ENCODE measurements at places on chromosomes 11 and 22.
A peak's percentile ranks its signal among the peaks of the same experiment; 100 is the strongest.

DNA sequence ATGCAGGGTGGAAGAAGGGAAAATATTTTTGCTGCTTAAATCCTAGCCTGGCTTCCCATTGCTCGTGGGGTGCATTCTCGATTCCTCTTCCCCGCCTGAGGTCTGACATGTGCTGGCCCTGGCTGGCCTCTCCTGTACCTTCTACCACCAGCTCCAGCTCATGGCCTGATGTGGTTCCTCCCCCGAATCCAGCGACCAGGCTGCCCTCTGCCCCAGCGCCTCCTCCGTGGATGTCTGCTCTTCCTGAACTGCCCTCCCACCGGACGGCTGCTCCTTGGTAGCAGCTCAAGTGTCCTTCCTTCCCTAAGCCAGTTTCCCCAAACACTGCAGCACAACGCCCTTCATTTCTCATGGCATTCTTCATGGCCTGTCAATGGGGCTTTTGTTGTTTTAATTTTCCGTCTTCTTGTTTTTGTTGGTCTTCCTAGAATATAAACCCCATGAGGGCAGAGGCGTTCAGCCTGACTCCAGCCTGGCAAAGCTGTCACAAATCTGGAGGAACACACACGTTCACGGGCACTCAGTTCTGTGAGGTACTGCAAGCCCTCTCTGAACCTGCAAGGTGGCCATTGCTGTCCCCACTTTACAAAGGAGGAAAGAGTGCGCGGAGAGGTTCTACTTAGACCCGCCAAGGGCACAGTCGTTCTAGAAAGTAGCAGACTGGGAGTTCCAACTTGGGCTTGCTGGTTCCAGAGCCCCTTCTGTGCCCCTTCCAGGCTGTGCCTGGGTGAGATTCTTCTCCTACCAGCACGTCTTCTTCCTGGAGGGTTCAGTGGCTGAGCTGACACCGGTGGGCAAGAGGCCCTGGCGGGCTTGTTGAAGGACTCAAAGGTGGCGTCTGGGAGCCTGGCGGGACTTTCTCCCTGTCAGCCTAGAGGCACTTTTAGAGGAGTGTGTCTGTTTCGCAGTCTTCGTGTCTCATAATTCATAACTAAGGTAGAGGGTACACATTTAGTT lies 953 bp upstream of the LRP5 start:
- H3K36me3 ChIP-seq, result no peaks in the 10 kb centered on the region
- peak overlapping the region; percentile 84 for H3K27ac ChIP-seq
- no peak for DNase-seq
- H3K27me3 ChIP-seq, result no peaks in the 10 kb centered on the region

GRCh38 chr11:73029403-73029802 lies 112.7 kb downstream of the FCHSD2 start:
- H3K27me3 ChIP-seq, result no peaks in the 10 kb centered on the region
- no peak overlapping the region for H3K4me3 ChIP-seq
- H3K36me3 ChIP-seq, result no peaks in the 10 kb centered on the region

GRCh38 chr11:77082838-77083565 lies 16.2 kb downstream of the CAPN5 start:
- H3K4me3 ChIP-seq, result no peak overlapping the region
- no peaks in the 10 kb centered on the region for H3K27me3 ChIP-seq
- no peaks in the 10 kb centered on the region for H3K36me3 ChIP-seq
- H3K27ac ChIP-seq, result no peak overlapping the region

GRCh38 chr22:48314073-48314472 lies 1513.6 kb downstream of the BRD1 start:
- no peaks in the 10 kb centered on the region for H3K4me1 ChIP-seq
- no peaks in the 10 kb centered on the region for H3K36me3 ChIP-seq
- DNase-seq, result no peak
- H3K27ac ChIP-seq, result no peak overlapping the region
- H3K27me3 ChIP-seq, result no peaks in the 10 kb centered on the region

DNA sequence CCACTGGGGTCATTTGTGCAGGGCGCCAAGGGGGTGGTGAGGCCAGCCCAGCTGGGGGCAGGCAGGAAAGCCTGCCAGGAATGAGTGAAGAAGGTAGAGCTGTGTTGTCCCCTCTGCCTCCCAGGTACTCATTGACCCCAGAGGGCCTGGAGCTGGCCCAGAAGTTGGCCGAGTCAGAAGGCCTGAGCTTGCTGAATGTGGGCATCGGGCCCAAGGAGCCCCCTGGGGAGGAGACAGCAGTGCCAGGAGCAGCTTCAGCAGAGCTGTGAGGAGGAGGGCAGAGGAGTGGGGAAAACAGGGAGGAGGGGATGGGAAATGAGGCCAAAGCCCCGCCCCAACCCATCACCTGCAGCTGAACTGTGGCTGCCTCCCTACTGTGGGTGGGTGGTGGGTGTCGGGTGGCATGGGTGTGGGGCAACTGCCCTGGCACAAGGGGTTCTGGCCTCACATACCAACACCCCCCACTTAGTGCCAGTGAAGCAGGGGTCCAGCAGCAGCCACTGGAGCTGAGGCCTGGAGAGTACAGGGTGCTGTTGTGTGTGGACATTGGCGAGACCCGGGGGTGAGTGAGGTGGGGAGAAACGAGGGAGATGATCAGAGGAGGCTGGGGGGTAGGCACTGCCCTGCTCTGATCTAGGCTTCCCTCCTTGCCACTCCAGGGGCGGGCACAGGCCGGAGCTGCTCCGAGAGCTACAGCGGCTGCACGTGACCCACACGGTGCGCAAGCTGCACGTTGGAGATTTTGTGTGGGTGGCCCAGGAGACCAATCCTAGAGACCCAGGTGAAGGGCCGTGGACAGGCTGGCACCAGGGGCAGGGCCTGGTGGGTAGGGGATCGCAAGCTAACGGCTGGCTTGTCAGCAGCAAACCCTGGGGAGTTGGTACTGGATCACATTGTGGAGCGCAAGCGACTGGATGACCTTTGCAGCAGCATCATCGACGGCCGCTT lies 3.0 kb downstream of the MUS81 start:
- H3K27me3 ChIP-seq, result no peaks in the 10 kb centered on the region
- H3K4me3 ChIP-seq, result no peak overlapping the region
- no peak for DNase-seq
- peaks cover 28% of the 10 kb centered on the region for H3K4me1 ChIP-seq
- peaks cover 2% of the 10 kb centered on the region for H3K36me3 ChIP-seq

GRCh38 chr22:47355388-47355725 lies 592.9 kb downstream of the TBC1D22A start:
- no peaks in the 10 kb centered on the region for H3K27me3 ChIP-seq
- DNase-seq, result no peak
- no peaks in the 10 kb centered on the region for H3K36me3 ChIP-seq

- H3K4me3 ChIP-seq, result no peak overlapping the region
- H3K27me3 ChIP-seq, result no peaks in the 10 kb centered on the region
- H3K36me3 ChIP-seq, result no peaks in the 10 kb centered on the region
- no peak for DNase-seq
These were observed 211.4 kb downstream of the AASDHPPT start for GRCh38 chr11:106288822-106289387.

DNA sequence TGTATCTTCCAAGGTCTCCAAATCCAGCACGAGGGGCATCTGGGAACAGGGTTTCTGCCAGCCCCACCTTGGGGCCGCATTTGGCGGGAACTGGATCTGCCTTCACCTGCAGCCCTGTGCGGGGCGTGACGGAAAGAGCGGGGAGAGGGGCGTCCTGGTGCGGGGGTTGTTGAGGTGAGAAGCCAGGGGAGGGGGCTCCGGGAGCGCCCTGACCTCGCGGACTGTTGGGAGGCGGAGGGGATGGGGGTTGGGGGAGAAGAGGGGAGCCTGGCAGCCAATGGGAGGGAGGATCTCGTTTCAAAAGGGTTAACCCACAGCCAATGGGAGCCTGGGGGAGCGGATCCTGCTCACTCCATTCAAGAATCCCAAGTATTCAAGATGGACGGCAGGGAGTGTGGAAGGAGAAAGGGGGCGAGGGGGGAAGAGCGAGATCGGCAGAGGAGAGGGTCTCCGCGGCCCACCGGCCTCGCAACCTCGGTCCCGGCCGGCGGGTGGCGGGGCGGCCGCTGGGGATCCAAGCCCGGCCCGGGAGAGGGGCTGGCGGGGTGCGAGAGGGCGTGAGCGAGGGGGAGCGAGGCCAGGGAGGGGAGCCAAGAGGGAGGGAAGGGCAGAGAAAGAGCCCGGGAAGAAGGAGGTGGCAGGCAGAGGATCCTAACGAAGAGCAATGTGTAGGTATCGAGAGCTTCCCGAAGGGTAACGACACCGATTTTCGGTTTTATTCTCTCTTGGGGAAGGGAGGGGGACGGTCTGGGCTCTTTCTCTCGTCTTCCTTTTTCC lies 11.5 kb downstream of the YPEL4 start:
- DNase-seq, result no peak
- peaks cover 19% of the 10 kb centered on the region for H3K4me1 ChIP-seq
- H3K27me3 ChIP-seq, result no peaks in the 10 kb centered on the region
- H3K27ac ChIP-seq, result peak overlapping the region; percentile 83
- H3K4me3 ChIP-seq, result peak overlapping the region; percentile 91

DNA sequence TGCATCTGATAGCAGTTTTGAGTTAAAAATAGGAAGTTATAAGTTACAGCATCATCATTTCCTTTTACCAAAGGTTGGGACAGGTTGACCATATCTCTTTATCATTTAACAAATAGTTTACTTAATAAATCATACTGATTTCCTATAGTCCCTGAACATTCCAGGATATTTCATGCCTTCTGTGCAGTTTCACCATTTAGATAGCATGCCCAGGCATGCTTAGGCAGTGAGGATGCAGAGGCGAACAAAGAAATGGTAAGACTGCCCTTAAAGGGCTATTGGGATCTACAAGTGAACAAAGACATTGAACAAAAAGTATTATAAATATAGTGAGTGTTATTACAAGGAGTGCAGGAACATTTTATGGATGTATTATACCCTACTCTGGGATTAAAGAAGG lies 96.4 kb downstream of the PRMT3 start:
- H3K4me3 ChIP-seq, result no peak overlapping the region
- no peaks in the 10 kb centered on the region for H3K4me1 ChIP-seq
- DNase-seq, result no peak
- H3K36me3 ChIP-seq, result 0 out of 2 replicates have a peak, but pooled peaks cover 4% of the 10 kb centered on the region
- no peak overlapping the region for H3K27ac ChIP-seq

GRCh38 chr11:117584056-117584830 lies 212.8 kb downstream of the DSCAML1 start:
- no peak for DNase-seq
- no peaks in the 10 kb centered on the region for H3K4me1 ChIP-seq
- H3K27me3 ChIP-seq, result peaks cover 20% of the 10 kb centered on the region
- no peak overlapping the region for H3K27ac ChIP-seq
- no peak overlapping the region for H3K4me3 ChIP-seq

DNA sequence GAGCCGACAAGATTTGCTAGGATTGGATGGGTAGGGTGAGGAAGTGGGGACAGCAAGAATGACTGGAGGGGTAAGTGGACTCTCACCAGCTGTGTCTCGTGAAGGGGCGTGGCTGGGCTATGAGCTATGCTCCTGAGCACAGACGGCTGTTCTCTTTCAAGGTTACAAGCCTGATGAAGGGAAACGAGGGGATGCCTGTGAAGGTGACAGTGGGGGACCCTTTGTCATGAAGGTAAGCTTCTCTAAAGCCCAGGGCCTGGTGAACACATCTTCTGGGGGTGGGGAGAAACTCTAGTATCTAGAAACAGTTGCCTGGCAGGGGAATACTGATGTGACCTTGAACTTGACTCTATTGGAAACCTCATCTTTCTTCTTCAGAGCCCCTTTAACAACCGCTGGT lies 19.9 kb downstream of the F2 start:
- no peak for DNase-seq
- H3K36me3 ChIP-seq, result peaks cover 12% of the 10 kb centered on the region
- H3K4me3 ChIP-seq, result no peak overlapping the region
- H3K4me1 ChIP-seq, result no peaks in the 10 kb centered on the region

DNA sequence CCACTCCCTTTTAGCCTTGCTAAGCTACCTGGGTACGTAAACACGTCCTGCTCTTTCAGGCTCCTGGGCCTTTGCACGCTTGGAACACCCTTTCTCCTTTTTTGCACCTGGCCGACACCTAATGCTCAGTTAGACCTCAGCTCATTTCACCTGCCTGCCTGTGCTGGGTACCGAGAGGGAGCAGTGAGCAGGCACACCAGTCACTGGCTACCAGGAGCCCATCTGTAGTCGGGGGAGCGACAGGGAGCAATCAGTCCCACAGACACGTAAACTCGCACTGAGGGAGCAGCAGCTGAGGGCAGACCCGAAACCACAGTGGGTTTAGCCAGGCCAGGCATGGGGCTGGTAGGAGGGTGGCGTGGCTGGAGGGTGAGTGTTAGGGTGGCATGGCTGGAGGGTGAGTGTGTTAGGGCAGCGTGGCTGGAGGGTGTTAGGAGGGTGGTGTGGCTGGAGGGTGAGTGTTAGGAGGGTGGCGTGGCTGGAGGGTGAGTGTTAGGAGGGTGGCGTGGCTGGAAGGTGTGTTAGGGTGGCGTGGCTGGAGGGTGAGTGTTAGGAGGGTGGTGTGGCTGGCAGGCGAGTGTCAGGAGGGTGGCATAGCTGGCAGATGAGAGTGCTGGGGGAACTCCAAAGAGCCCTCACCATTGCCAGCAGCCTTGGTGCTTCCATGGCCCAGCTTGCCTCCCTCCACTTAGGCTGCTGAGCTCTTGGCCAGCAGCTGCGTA lies 6.4 kb upstream of the GTSE1 start:
- no peaks in the 10 kb centered on the region for H3K27me3 ChIP-seq
- no peaks in the 10 kb centered on the region for H3K36me3 ChIP-seq
- DNase-seq, result no peak
- no peak overlapping the region for H3K4me3 ChIP-seq
- H3K4me1 ChIP-seq, result no peaks in the 10 kb centered on the region

GRCh38 chr22:20031732-20032406 lies 11.0 kb downstream of the TANGO2 start:
- H3K27me3 ChIP-seq, result no peaks in the 10 kb centered on the region
- H3K27ac ChIP-seq, result no peak overlapping the region
- H3K4me1 ChIP-seq, result no peaks in the 10 kb centered on the region

DNA sequence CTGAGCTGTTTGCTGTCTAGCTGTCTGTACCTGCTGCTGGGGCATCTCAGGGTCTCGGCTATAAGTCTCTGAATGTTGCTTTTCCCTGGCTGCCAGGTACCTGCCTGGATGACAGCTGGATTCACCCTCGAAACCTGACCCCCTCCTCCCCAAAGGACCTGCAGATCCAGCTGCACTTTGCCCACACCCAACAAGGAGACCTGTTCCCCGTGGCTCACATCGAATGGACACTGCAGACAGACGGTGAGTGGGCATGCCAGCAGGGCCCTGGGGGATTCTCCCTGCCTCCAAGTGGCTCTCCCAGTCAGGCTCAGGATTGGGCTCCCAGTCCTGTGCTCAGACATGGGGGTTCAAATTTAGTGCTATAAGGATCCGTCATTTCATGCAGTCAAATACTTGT lies 12.9 kb downstream of the IL17RA start:
- no peaks in the 10 kb centered on the region for H3K4me1 ChIP-seq
- H3K27me3 ChIP-seq, result no peaks in the 10 kb centered on the region
- no peaks in the 10 kb centered on the region for H3K36me3 ChIP-seq
- DNase-seq, result no peak

DNA sequence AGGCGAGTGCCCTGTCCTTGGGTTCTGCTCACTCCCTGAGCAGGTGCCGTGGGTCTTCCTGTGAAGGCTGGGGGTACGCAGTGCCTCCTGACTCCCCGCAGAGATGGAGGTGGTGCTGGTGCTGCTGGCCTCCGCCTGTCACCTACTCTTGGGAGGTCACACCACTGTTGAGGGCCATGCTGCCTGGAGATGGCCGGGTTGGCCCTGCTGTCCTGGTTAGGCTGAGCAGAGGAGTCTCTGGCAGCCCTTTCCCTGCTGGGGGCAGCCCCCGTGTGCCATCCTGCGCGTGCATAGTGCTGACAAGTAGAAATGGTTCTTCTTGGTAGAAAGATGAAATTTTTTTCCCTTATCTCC lies 49.6 kb downstream of the MUC6 start:
- H3K27me3 ChIP-seq, result no peaks in the 10 kb centered on the region
- H3K36me3 ChIP-seq, result peaks cover 19% of the 10 kb centered on the region

Measured in Panc1 (cell line).